ENCODE measurements at places on chromosomes 5 and 9.

DNA sequence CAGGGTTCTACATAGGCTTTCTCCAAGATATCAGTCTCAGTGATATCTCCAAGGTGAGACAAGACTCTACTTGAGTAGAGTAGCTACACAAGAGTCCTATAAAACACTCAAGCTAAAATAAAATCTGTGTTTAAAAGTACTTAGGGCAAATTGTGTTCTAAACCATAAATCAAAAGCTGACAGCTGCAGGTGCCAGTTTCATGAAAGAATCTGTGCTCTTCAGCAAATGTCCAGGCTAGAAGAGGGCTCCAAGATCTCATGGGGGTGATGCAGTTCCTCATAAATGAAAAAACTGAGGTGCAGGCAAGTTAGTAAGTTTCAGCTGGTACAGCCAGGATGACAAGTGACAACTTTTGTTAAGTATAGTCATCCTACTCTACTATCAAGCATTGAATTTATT lies 142.8 kb upstream of the TNPO1 start:
- no peak for DNase-seq

- DNase-seq = peak; percentile 52
Observed at GRCh38 chr9:35110327-35110761, 5.3 kb downstream of the ATOSB start.

- DNase-seq = no peak
Observed at GRCh38 chr9:99760421-99760820, 61.3 kb upstream of the NR4A3 start.

GRCh38 chr9:117825609-117826347 lies 121.6 kb downstream of the TLR4 start:
- DNase-seq = no peak

DNA sequence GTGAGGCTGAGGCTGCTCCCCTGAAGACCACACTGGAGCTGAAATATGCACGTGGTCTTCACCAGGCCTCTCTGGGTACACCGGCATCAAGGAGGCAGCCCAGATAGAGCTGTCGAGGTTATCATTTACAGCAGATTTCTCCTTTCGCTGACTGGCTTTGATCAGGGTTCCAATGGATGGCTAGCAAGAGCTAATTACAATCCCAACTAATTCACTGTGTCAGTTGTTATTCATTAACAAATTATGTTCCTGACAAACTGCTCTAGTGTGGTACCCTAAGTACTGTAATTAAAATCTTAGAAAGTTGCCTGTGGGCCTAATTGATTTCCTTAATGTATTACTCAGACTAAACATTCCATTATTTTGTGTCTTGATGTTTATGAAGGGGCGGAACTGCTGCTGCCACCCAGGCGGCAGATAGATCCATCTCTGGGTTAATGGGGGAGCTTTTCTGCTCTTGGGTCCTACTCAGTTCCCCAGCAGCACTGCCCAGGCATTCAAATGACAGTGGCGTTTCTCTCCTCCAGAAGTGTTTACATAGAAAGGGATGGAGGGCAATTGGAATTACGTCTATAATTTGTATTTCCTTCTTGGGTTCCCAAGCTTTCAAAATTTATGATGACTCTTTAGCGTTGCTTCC lies 71.7 kb upstream of the RAD23B start:
- DNase-seq = no peak

GRCh38 chr5:40475561-40475960 lies 204.2 kb upstream of the PTGER4 start:
- no peak for DNase-seq

- DNase-seq = no peak
Observed at GRCh38 chr5:23330726-23331125, 176.7 kb upstream of the PRDM9 start.

DNA sequence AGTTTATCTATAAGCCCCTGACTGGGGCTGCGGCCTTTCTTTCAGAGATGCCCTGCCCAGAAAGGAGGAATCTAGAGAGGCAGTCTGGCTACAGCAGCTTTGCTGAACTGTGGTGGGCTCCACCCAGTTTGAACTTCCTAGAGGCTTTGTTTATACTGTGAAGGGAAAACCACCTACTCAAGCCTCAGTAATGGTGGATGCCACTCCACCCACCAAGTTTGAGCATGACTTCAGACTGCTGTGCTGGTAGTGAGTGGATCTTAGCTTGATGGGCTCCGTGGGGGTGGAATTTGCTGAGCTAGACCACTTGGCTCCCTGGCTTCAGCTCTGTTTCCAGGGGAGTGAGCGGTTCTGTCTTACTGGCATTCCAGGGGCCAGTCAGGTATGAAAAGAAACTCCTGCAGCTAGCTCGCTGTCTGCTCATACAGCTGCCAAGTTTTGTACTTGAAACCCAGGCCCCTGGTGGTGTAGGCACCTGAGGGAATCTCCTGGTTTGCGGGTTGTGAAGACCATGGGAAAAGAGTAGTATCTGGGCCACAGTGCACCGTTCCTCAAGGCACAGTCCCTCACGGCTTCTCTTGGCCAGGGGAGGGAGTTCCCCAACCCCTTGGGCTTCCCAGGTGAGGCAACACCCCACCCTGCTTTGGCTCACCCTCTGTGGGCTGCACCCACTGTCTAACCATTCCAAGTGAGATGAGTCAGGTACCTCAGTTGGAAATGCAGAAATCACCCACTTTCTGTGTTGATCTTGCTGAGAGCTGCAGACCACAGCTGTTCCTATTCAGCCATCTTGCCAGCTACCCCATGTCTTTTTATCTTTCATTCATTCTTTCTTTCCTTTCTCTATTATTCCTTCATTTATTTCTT lies 211.8 kb upstream of the C9orf72 start:
- no peak for DNase-seq

DNA sequence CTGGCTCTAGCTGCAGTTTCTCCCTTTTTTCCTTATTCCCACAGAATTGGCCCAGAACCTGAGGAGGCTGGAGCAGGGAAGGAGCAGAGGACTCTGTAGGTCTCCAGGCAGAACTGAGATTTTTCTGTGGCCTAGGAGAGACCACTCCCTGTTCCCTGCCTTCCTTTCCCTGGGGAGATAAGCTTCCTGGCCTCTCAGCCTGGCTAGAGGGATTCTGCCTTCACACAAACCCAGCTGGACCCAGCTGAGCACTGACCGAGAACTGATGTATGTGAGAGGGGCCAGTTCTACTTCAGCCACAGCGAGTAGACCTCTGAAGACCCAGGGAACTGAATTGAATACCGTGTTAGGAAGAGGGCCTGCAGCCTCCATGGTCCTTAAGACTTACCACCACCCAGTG lies 48.0 kb downstream of the RUSC2 start:
- no peak for DNase-seq

All from activated CD8-positive, alpha-beta memory T cell treated with anti-CD3 and anti-CD28 coated beads for 24 hours (primary cell).